ENCODE measurements at places on chromosomes 1 and 21.

GRCh38 chr1:168092566-168093355 is 44.0 kb downstream of the GPR161 start:
- DNase-seq = no peak

DNA sequence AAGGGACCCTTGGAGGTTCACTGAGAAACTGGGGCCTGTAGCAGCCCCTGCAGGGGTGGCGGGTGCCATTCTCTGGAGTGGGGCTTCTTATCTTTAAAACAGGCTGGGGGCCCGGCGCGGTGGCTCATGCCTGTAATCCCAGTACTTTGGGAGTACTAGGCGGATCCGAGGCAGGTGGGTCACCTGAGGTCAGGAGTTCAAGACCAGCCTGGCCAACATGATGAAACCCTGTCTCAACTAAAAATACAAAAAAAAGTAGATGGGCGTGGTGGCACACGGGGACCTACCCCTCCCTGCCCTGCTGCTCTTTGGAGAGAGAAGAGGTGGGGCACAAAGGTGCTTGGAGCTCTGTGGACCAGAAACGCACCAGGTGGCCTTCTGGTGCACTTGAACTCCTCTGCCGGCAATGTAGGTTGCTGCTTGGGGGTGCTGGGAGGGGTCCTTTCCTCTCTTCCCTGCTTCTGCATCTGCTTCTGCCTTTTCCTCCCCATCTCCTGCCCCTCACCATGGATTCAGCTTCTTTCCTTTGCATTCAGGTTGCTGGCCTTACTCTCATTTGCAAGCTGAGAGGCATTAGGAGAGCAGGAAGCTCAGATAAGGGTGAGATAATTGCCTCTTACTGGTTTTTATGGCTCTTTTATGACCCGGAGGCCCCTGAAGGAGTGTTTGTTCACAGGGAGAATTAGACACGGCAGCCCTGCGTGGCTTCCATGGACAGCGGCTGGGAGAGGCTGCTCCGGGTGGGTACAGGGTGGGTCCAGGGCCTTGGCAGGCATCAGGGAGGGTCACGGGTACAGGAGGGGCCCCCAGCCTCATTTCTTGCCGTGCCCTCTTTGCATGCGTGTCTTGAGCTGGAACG is 57.4 kb downstream of the ARHGEF10L start:
- peak; percentile 86 for DNase-seq

DNA sequence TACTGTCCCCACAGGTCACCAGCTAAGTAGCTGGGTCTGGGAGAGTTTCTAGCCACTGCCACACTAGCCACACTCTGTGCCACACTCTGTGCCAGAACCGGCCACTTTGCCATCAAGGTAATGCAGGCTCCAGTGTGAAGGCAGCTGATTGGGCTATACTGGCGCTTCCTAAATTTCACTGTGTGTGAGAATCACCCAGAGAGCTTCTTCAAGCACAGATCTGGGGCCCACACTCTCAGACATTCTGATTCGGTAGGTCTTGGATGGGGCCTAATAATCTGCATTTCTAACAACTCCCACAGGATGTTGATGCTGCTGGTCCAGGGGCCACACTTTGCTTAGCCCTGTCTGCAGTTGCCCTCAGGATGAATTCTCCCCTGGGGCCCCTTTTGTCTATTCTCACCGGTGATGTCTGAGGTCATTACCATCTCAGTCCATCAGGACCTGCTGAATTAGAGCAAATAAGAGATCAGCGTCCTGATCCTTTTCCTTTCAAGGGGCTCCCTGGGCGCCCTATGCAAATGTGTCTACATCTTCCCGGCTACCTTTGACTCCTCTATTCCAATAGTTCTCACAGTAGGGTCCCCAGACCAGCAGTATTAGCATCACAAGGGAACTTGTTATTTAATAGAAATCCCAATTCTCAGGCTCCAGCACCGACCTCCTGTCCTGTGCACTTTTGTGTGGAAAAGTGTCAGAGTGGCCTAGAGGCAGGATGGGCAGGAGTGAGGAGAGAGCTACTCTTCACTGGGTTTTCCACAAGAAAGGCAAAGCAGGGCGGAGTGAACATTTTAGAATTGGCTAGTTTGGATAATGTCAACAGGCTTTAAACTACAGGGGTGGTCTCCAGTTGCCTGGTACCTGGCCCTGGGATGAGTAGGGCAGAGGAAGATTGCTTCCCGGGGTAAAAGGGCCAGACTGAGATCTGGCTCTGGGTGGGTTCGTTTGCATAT is 24.7 kb upstream of the LRRN2 start:
- DNase-seq = no peak

GRCh38 chr1:208248991-208249696 is 5.0 kb upstream of the PLXNA2 start:
- DNase-seq = no peak

DNA sequence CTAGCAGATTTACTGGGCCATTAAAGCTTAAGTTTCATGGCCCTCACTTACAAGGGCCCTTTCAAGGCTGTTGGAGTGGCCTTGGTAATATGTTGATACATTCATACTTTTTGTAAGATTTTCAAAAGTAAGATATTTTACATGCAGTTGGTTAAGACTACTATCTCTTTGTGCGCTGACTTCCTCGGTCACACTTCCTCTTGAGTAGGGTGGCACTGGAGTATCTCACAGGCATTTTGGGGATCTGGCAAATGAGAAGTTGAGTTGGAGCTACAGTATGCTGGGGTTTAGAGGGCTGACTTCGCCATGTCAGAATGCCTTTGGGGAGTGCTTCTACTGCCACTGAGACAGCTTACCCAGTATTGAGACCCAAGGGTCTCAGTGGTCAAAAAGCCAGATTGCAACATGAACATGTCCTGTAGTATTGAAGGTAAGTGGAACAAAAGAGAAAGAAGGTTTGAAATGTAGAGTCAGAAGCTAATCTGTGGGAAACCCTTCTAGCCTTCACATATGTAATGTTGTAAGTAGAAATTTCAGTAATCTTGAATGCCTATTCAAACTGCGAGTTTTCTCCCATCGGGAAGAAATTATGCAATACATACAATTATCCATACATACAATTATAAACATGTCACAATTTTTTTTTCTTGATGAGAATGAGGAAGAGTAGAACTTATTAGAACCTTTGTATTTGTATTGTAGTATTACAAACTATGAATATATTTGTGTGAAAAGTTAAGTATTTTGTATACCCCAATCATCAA is 32.3 kb upstream of the RALGPS2 start:
- DNase-seq = no peak

GRCh38 chr1:43214501-43215444 is 42.6 kb downstream of the CFAP57 start:
- no peak for DNase-seq

DNA sequence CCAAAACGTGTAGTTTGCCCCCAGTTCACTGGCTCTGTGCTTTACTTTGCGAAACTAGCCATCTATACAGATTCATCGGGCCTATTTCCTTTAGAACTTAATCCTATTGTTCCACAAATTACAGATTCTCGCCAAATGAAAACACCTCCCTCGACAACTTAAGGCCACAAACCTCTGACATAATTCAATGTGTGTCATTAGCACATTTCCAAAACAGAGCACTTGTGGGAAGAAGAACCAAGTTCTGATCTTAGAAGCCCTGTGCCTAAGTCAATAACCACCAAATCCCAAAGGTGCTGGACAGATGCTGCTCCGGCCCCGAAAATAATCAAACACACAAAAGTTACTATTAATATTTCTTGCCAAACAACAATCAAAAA is 93.9 kb downstream of the SLC45A1 start:
- no peak for DNase-seq

DNA sequence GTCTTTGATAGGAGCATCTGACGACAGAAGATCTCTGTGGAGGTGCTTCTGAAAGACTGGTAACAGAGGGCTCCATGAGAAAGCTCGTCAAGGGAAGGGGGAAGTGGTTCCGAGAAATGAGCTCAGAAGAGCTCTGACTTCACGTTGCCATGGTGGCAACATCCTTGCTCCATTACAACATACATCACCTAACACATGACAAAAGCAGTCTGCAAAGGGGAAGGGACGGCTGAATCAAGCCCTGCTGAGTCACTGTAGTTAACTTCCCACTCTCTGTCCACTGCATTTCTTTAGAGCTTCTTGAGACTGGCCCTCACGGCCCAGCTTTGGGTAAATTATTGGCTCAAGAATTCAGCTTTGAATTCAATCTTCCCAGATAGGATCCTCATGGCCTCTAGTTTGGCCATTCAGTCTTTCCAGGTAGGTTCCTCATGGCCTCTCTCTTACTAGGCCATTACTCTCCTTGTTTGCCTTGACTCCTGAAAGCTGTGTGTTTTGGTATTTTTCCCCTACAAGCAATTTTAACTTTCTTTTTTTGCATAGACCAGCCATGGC is 88.0 kb upstream of the ZNF648 start:
- DNase-seq = no peak

GRCh38 chr21:42493109-42494060 is 2.6 kb downstream of the RSPH1 start:
- DNase-seq = no peak

- DNase-seq = no peak
Measured at GRCh38 chr1:89630048-89630447, 2.9 kb upstream of the LRRC8C start.

Data from thyroid gland (tissue), 4 donors.